ENCODE measurements at places on chromosomes 1 and 21. TPM values are rescaled to one million over a fixed set of nuclear protein-coding genes. Genes with fewer than 3 reads are reported as not detected.

Gene SPRR5
- total RNA-seq, result not detected

Gene C4BPA
- total RNA-seq, result not detected

GRCh38 chr1:89890085-89890752 is 69.4 kb downstream of the LRRC8D start:
- H3K4me1 ChIP-seq, result no peaks in the 10 kb centered on the region
- DNase-seq, result no peak
- no peak overlapping the region for H3K4me3 ChIP-seq
- H3K36me3 ChIP-seq, result no peaks in the 10 kb centered on the region

DNA sequence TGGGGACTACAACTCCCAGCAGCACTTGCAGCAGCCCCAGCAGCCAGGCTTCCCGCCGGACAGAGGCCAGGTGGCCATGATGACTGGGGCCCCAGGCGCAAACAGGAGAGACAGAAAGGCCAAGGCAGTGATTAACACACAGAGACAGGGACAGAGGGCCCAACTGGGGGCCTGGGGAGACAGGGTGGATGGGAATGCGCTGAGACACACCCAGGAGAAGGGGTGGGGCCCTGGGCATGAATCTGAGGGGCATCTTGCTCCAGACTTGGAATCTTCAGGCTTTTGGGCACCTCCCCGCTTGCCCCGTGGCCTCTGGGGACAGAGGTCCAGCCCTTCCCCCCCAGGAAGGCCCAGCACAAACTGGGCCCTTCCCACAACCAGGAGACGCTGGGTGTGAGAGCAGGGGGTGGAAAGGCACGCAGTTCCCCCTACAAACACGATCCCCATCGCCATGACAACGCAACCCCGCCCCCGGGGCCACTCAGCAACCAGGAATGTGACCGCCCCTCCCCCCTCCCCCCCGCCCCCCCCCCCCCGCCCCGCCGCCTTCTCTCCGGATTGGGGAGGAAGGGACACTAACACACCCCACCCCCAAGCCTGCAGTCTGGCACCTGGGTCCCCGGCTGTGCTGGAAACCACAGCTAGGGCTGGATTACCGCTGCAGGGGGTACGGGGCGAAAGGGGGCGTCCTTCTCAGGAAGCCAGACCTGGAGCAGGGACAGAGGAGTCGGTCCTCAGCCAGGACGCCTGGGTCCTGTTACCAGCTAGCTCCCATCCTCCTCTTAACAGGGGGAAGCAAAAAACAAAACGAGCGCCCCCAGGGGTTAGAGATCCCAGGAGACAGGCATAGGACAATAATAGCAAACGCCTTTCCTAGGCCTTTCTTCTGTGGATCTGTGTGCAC is 4.5 kb downstream of the HDGF start:
- peak overlapping the region; percentile 76 for H3K4me3 ChIP-seq
- no peak for DNase-seq
- H3K36me3 ChIP-seq, result peaks cover 40% of the 10 kb centered on the region
- peaks cover 43% of the 10 kb centered on the region for H3K4me1 ChIP-seq

GRCh38 chr21:35427320-35428000 is 378.4 kb upstream of the RUNX1 start:
- peaks cover 17% of the 10 kb centered on the region for H3K27me3 ChIP-seq
- DNase-seq, result no peak

DNA sequence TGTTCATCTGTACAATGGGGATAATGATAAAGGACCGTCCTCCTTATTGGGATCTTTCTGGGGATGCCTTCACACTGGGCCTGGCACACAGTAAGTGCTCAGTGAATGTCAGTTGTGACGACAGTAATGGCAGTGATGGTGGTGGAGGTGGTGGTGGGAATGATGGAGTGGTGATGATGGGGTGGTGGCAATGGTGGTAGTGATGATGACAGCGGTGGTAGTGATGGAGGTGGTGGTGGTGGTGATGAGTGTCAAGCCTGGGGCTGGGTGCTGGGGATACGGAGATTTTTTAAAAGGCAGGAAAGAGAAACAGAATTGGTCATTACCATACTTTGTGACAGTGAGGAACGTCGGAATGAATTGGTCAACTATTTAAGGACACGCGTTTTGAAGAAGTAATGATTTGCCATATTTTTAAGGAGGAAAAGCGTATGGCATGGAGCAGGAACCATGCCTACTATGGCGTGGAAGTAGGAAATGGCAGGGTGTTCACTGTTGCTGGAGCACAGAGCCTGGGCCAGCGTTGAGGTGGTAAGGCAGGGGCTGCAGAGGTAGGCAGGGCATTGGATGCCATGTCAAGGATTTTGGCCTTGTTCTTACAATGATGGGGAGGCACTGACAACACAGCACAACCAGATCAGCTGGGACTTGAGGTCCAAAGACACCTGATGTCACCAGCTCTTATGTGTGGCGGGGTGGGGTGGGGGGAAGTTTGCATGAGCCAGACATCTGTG is 128.7 kb downstream of the ACTL8 start:
- H3K4me3 ChIP-seq, result no peak overlapping the region
- no peaks in the 10 kb centered on the region for H3K4me1 ChIP-seq
- no peaks in the 10 kb centered on the region for H3K36me3 ChIP-seq
- no peak for DNase-seq
- H3K27ac ChIP-seq, result no peak overlapping the region

GRCh38 chr1:167799747-167800146 is 78.0 kb downstream of the MPZL1 start:
- peaks cover 13% of the 10 kb centered on the region for H3K4me1 ChIP-seq
- DNase-seq, result no peak
- H3K27me3 ChIP-seq, result no peaks in the 10 kb centered on the region
- H3K4me3 ChIP-seq, result no peak overlapping the region
- no peak overlapping the region for H3K27ac ChIP-seq

DNA sequence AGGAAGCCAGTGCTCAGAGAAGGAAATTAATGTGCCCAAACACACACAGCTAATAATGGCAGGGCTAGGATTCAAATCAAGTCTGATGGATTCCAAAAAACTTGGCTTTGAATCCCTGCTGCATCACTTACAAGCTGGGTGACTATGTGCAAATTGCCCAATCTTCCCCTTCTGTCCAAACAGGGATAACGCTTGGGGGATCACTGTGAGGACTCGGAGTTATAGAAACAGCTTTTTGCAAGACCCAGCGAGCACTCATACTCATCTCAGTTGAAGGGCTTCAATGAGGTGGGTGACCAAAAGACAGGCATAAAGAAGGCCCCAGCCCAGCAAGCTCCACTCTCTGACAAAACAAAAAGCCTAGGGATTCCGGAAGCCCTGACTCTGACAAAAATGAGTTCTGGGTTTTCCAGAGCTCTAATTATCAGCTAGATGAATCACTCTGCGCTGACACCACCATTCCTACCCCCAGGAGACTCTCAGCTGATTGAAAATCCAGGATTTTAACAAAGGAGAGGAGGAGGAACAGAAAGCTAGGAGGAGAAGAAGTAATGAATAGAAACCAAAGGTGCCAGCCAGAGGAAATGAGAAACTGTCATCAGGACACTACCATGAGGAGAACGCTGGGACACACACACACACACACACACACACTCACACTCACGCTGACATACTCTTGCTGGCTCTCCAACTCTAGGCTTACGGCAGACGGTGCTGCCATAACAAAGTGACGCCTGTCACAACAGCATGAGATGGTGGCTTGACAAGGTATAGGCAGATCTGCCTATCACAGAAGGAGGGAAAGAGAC is 1.6 kb upstream of the STK40 start:
- DNase-seq, result no peak
- H3K4me1 ChIP-seq, result peaks cover 29% of the 10 kb centered on the region
- peak overlapping the region; percentile 88 for H3K27ac ChIP-seq

- DNase-seq, result no peak
- H3K4me1 ChIP-seq, result no peaks in the 10 kb centered on the region
- no peak overlapping the region for H3K4me3 ChIP-seq
- no peaks in the 10 kb centered on the region for H3K27me3 ChIP-seq
Observed at GRCh38 chr1:178385662-178386061, 111.1 kb downstream of the CLEC20A start.
